ENCODE measurements at places on chromosomes 2 and 18. TPM values are rescaled to one million over a fixed set of nuclear protein-coding genes. Genes with fewer than 3 reads are reported as not detected.

The LRRTM1 gene
- not detected for total RNA-seq

The SLC4A5 gene
- total RNA-seq, result 0.29 TPM

The PPIG gene
- 26.0 TPM for total RNA-seq

The ECEL1 gene
- 0.05 TPM for total RNA-seq

The ZNF513 gene
- 9.3 TPM for total RNA-seq

The SALL3 gene
- total RNA-seq, result not detected

The GREB1 gene
- 57.6 TPM for total RNA-seq

The TSPYL6 gene
- total RNA-seq, result not detected

The GPR75 gene
- total RNA-seq, result 0.53 TPM

The TEKT4 gene
- total RNA-seq, result not detected

The PIAS2 gene
- total RNA-seq, result 32.3 TPM

The UNC80 gene
- total RNA-seq, result 2.1 TPM

GRCh38 chr2:36351736-36352349 is 3.7 kb upstream of the CRIM1 start:
- DNase-seq, result peak; percentile 79

GRCh38 chr2:166104773-166105172 is 23.0 kb downstream of the SCN1A start:
- DNase-seq, result no peak

DNA sequence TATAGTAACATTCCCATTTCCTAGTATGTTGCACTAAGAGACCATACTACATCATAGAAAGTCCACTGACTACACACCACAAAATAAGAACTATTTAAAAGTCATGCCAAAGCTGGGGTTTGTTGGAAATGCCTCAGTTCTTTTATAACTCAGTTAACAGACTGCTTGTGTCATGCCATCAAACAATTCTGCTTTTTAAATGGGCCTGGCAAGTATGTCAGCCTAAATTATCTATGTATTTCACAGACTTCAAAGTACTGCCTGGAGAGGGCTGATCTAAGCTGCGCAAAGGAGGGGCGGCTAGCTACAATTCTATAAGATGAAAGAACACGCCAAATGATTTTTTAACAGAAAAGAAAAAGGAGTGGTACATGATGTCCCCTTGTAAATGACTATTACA is 49.6 kb downstream of the FARSB start:
- no peak for DNase-seq

GRCh38 chr2:16031848-16032159 is 91.5 kb downstream of the MYCN start:
- no peak for DNase-seq

GRCh38 chr18:75421656-75422055 is 5.8 kb downstream of the SMIM21 start:
- no peak for DNase-seq

DNA sequence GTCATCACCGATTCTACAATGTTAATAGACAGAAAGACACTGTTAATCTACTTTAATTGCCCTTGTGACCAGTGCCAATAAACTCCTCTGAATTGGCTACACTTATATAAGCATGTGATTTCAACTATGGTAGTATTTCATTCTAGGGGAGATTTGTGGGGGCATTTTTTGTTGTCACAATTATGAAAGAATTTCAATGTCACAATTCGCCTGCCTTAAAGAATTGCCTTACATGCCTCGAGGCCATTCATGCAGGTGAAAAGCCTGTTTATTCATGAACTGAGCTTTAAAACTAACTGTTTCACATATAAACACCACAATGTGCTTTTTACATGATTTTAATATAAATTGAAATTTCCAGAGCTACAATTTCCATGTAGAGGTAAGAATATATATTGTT is 162.8 kb downstream of the GCA start:
- DNase-seq, result no peak

DNA sequence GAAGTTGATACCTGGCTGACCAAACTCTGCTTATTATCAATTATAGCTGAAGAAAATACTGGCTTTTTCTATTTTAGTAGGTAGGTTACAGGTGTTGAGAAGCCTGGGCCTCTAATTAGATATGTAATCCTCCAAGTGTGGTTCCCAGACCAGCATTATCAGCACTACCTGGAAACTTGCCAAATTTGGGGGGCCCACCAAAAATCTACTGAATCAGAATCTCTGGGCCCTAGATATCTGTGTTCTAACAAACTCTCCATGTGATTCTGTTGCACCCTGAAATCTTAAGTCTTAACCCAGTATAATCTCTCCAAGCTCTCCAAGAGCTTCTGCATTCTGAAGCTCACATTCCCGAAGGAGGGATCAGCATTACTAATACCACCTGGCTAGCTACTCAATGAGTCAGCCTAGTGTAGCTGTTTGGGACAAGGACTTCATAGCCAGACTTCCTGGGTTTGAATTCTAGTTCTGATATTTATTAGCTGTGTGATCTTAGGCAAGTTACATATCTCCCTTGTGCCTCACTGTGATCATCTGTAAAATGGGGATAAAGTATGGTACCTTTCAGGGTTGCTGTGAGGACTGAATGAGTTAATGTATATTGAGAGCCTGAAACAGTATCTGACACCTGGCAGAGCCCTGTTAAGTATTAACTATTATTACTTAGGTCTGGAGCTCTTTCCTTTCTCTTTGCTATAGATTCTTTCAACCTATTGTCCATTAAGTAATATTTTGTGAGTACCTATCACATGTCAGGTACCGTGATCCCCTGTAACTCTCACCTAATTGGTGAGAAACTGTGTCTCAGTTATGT is 94.1 kb upstream of the CD302 start:
- DNase-seq, result no peak

GRCh38 chr18:34661464-34662087 is 48.5 kb upstream of the DTNA start:
- peak; percentile 66 for DNase-seq

GRCh38 chr2:120566331-120567035 is 169.2 kb upstream of the GLI2 start:
- no peak for DNase-seq

GRCh38 chr2:176164611-176165369 is 7.7 kb downstream of the HOXD3 start:
- DNase-seq, result no peak

DNA sequence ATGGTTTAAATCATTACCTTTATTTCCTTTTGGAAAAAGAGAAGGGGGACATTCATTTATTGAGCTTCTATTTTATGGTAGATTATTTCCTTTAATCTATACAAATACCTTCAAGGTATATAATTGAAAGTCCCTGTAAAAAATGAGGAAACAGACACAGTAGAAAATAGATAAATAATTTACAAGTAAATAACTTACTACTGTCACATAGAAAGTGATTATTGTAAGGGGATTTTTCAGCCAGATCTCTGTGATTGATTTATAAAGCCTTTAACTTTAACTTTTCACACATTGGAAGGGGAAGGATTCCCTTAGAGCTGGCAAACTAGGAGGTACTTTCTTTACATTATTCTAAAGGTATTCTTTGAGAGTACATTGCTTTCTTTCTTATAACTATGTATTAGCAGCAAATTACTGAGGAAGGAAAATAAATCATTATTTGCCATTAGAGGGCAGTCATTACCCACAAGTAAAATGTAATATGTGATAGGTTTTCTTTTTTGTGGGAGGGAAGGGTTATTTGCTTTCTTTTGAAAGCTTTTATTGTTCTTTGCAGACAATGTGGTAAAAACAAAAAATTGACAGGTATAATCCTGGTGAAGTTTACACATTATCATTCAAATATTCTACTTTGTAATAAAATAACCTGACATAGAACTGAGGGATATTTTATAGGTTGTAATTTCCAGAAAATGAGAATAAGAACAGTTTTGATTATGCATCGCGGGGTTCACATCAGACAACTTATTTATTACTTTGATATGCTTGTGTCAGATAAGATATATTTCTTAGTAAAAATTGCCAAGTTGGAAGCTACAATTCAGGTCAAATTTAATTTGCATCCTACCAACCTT is 24.8 kb upstream of the RPE start:
- DNase-seq, result peak; percentile 65

- DNase-seq, result no peak
Measured at GRCh38 chr2:174722942-174723592, 41.2 kb downstream of the CHRNA1 start.

- DNase-seq, result no peak
Measured at GRCh38 chr2:123693836-123694235, 331.3 kb upstream of the CNTNAP5 start.

- no peak for DNase-seq
Measured at GRCh38 chr2:168640039-168640438, 162.4 kb upstream of the NOSTRIN start.

GRCh38 chr2:134426721-134427120 is 172.8 kb downstream of the MGAT5 start:
- DNase-seq, result no peak

- no peak for DNase-seq
Measured at GRCh38 chr2:6309415-6310255, 556.1 kb downstream of the CMPK2 start.

GRCh38 chr18:36655074-36655473 is 173.7 kb downstream of the TPGS2 start:
- no peak for DNase-seq

DNA sequence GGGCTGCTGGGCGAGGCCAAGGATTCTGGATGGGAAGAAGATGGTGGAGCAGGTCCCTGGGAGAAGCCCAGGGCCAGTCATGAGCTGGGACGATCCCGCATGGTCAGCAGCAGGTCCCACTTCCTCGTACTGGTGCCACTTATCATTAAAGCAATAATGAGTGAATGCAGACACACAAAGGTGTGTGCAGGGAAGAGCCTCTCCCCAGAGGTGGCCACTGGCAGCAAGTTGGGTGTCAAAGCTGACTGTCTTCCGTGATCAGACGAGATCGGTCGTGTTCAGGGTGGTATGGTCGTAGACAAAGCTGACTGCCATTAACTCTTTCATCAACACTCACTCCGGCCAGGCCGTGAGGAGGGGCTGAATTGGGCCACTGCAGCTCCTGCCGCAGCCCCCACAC is 10.3 kb upstream of the ARHGEF4 start:
- DNase-seq, result no peak

DNA sequence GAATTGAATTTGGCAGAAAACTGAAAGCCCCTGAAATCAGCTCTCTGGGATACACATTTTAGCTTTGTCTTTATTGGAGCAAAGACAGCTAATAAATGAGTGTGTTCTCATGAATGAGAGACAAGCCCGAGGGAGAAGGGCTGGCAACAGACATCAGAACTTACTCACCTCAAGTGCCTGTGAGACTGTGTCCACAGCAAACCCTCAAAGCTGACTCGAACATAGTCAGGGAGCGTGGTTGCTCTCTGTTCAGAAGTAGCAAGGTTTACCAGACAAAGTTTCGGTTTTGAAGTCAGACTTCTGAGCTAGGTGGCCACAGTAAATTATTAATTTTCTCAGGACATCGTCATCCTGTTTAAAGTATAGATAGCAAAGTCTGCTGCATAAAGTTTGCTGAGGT is 207.9 kb downstream of the CMPK2 start:
- no peak for DNase-seq

DNA sequence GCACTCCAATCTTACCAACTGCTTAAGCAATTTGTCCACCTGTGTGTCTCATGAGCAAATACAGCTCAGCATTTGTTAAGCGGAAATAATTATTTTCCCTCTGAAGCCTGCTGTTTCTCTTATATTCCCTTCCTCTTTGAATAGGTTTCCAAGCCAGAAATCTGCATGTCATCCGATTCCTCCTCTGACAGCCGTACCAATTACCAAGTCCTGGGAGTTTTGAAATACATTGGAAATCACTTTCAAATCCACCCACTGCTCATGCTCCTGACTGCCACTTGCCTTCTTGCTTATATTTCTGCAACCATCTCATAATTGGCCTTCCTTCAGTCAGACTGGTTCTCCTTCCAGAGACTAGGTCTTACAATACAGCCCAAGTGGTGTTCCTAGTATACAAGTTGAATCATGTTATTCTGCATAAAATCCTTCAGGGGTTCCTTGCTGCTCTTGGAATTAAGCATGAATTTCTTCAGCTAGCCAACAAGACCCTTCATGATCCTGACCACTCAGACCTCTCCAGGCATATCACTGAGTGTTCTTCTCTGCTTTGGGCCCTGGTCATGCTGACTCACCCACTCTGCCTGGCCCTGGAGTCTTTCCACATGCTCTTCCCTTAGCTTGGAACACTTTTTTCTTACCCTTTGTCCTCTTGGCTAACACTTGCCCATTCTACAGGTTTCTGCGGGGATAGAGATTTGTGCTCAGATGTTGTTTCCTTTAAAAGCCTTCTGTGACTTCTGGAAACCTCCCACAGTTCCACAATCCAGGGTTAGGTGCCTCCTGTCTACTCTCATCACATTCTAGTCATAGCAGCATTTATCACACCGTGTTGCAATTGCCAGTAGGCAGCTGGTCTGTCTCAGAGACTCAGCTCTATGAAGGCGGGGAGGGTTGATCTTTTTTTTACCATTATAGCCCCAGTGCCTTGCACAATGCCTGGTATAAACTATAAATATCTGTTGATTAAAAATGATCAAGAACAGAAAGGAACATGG is 157.6 kb downstream of the ARL6IP6 start:
- DNase-seq, result no peak

DNA sequence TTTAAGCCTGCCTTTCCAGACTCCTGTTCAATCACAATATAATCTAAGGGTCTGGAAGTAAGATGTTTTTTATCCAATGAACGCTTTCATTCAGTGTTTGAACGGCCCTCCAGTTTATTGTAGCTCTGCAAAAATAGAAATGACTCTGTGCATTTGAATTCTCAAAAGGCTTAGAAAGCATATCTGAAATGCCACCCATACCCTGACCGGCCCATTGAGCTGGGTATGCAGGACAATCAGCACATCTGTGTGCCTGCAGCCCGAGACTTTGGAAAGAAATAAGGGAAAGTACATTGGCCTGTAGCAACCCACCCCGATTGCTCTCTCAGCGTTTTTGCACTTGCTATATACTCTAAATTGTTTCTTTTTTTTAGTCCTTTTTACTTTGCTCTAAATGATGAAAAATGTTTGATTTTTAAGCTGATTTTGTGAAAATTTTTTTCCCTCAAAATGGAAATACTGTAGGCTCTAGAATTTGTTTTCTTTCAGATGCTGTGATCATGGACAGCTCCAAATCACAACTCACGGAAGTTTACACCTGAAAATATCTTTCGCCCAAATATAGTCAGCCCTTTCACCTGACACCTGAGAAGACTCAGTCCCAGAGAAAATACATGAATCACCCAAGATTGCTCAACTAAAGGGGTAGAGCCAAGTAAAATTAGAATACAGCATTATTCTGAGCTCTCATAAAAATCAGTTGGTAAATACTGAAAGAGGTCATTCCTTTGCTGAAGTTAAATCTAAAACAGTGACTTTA is 194.5 kb upstream of the SIX3 start:
- no peak for DNase-seq

GRCh38 chr2:173109253-173110188 is 33.9 kb downstream of the MAP3K20 start:
- no peak for DNase-seq

- DNase-seq, result peak; percentile 62
Measured at GRCh38 chr2:6656633-6657032, 209.1 kb downstream of the CMPK2 start.

Data from SK-MEL-5 (cell line).